NCI-H524 (cell line): ENCODE measurements at places on chromosomes 2 and 18.

GRCh38 chr2:41377837-41378236, 670.0 kb upstream of the PKDCC start:
- DNase-seq: no peak

DNA sequence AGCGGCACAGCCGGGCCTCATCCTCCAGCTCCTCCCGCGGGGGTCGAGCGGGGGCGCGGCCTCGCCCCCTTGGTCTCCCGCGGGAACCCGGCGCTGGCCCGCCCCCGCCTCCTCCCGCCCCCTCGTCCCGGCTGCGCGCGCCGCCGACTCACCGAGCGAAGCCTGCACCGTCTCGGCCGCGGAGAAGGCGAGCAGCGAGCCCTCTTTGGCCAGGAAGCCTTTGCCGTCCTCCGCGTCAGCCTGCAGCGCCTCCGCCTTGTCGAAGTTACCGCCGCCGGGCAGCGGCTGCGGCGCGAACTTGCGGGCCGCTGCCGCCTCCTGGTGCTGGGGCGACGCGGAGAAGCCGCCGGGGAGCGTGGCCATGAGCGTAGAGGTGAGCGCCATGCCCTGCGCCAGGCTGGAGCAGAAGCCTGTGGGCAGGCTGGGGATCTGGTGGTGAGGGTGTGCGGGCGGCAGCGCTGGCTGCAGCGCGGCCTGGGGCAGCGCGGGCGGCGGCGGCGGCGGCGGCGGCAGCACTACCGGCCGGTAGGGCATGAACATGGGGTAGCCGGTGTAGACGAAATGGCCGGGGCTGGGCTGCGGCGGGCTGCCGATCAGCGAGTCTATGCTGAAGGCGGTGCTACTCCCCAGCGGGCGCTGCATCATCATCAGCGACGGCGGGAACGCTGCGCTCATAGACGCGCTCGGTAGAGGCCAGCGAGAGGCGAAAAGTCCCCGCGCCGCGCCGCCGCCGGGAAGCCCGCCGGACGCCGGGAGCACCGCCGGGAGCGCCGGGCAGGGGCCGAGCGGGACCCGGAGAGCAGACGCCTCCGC, 683 bp downstream of the GBX2 start:
- no peak for DNase-seq

- no peak for DNase-seq
Measured at GRCh38 chr2:57907411-57907810, 139.2 kb upstream of the VRK2 start.

DNA sequence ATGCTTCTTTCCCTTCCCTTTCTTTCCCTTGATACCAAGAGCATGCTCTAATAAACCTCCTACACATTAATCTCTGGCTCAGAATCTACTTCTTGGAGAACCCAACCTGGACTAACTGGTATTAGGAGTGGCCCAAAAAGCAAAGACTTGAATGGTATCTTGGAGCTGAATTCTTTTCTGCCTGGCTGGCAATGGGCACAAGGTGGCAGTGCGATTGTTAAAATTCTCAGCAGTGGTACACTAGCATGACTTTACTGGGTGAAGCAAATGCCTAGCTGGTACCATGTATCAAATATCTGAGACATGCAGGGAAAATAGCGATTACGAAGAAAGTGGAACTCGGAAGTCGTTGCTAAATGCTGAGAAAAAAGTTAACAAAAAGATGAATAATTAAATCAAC, 376.1 kb downstream of the XIRP2 start:
- peak; percentile 16 for DNase-seq

- no peak for DNase-seq
Measured at GRCh38 chr2:239712755-239713154, 311.9 kb upstream of the HDAC4 start.

- no peak for DNase-seq
Measured at GRCh38 chr2:130963196-130963848, 126.6 kb downstream of the ARHGEF4 start.

- DNase-seq: no peak
Measured at GRCh38 chr2:50645346-50645745, 386.6 kb downstream of the NRXN1 start.

DNA sequence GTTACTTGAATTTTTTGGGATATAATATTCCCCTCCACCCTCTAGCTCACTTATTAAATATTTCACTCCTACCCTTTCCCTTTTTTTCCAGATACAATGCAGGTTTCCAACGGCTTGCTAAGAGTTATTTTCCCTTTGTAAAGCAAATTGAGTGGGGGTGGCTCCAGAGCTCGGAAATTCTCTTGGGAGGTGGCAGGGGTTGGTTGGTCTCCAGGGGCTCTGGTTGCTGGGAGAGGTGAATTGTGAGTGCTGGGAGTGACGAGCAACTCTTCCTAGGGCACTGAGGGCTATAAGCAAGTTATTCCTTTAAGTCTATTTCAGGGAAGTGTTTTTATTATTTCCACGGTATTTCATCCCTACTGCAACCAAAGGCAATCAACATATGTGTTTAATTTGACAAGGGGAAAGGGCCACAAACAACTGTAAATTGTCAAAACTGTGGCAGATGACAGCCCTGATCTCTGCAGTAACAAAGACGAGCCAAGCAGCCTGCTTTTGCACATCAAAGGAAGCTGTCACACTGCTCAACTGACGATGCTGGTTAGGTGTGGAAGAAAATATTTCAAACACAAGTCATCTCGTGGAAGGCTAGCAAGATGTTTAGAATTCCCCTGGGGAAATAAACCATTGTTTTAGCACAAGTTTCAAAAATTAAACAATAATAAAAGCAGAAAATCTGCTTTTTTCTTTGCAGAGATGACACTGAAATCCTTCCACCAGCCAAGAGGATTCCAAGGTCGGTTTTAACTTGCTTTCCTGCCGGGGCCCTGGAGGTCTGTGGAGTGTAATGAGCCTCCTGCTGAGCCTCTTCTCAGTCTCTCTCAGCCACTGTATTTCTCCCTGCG, 34.8 kb upstream of the ASXL2 start:
- no peak for DNase-seq

DNA sequence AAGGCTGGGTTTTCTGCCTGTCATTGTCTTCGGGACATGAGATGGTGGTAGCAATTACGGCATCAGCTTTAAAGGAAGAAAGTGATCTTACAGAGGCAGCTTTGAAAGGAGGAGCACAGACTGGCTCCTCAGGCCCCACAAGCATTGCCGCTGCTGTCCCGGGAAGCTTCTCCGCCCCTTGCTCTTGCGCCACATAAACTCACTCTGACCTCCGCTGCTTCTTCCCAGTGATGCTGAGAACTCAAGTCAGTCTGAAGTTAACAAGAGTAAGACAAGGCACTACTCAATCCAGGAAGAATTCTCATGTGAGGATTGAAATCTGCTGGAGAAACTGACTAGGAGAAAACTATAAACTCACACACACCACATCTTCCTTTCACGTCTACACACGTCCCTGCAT, 112.4 kb upstream of the RIOK3 start:
- no peak for DNase-seq

- no peak for DNase-seq
Measured at GRCh38 chr2:207135340-207135739, 30.4 kb downstream of the KLF7 start.

GRCh38 chr18:78777992-78778391, 201.6 kb upstream of the SALL3 start:
- DNase-seq: no peak

DNA sequence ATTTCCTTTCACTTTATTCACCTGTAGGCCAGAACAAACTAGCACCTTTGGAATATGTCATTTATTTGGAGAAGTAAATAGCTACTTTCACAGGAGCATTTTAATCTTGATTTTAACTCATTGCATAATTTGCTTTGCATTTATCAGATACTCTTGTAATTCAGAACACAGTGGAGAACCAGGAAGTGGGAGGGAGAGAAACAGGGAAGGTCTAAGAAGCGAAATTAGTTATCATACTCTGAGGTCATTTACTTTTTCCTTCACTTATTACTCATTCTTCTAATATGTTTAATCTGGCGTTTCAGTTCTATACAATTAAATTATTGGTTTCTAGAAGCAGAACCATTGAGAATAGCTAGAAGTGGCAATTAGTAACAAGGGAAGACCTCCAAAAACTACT, 20.7 kb downstream of the RBM44 start:
- DNase-seq: no peak

GRCh38 chr18:13513481-13513880, 212.9 kb downstream of the FAM210A start:
- no peak for DNase-seq

- DNase-seq: no peak
Measured at GRCh38 chr18:22524783-22525182, 107.1 kb upstream of the CTAGE1 start.
